Small intestine (tissue), 16 donors: ENCODE measurements at places on chromosomes 4 and X.

DNA sequence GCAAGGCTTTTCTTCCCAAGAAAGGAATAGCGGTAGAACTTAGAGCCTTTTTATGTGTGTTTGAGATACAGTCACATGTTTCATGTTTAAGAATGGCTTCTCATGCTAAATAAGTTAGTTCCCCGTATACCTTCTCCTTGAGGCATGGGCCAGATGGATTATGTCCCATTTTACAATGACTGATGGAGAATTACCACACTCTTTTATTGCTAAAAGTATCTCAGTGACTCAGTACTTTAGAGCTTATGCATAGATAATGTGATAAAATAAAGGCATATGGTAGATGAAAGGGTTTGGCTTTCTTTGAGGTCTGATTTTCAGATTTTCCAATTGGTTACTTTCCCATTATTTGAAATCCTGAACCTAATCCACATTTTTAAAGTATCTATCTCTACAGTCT lies 121.8 kb upstream of the BMPR1B start:
- DNase-seq = peak; percentile 26

GRCh38 chrX:3520458-3520857 lies 174.0 kb upstream of the MXRA5 start:
- DNase-seq = no peak

- DNase-seq = no peak
Measured at GRCh38 chr4:36467670-36468069, 186.3 kb downstream of the DTHD1 start.

DNA sequence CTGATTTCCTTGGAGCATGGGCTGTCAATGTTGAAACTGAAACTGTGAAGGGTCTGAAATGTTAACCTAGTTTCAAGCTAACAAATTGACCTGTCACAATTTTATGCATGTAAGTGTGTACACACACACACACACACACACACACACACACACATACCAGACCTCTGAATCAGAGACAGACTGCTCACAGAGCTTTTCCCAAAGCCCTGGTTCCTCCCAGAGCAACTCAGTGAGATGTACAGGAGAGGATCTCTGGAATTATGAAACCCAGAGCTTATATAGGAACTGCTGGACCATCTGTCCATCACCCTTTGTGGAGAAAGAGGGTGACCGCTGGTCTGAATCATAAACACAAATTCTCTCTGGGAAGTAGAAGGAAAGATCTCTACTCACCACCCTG lies 228.1 kb upstream of the PRPS2 start:
- DNase-seq = no peak
